ENCODE measurements at places on chromosomes 12 and 14.

DNA sequence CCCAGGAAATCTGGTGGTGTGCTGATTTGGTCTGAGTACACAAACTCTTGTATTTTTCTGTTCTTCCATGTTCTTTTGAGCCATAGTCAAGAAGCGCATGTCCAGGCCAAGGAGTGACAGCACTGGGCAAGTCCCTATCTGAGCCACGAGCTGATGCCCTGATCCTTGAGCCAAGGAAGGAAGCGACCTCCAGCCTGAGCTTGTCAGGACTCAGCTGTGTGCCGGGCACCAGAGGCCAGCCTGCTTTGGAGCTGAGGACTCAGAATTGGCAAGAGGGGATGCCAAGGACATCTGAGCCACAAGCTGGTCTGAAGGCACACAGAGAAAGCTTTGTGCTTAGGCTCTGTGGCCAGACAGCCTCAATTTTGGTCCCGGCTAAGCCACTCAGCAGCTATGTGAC is 52.6 kb downstream of the GALNT16 start:
- no peak for DNase-seq

- DNase-seq: no peak
Measured at GRCh38 chr14:51865953-51866747, 5.7 kb downstream of the GNG2 start.

DNA sequence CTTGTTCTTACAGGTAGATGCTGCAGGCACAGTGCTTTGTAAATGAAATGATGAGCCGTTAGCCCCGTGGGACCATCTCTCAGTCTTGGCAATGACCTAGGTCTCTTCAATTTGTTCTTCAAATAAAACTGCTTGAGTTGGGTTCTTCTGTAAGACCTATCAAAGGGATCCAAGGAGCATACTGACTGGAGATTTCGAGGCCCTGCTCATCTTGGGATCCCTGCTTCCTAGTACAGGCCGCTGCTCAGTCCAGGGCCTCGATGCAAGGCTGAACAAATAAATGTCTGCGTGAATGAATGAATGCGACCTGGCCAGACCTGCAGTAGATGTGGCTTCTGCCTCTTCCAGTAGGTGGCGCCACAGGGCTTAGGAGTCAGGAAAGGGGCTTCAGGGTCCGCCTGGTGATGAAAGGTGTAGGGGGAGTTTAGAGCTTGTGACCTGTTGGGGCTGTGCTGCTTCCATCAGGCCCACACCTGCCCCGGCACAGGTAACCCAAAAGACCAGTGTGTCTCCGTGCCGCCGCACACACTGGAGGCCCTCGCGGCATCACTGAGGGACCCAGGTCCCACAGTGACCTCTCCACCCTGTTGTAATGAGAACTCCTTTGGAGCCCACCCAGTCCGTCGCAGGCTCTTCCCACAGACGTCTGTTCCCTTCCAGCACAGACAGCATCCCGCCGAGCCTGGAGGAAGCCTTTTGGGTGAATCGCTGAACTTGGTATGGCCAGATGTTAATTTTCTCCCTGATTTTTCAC is 4.4 kb downstream of the CACNA1C start:
- DNase-seq: no peak

DNA sequence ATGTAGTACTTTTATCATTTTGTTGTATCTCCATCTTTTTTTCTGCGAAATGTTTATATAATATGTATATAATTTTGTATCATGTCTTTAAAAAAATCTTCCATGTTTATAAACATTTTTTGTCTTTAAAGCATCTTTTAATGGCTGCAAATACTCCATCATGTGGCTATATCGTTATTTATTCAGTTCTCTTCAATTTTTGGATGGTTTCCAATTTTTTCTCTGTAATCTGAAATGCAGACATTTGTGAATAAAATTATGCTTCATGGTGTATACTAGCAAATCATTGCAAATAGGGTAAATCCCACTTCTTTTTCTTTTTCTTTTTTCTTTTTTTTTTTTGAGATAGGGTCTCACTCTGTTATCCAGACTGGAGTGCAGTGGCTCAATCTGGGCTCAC is 54.0 kb downstream of the CPSF2 start:
- DNase-seq: no peak

- DNase-seq: no peak
Measured at GRCh38 chr12:28974166-28974565, 174.9 kb upstream of the FAR2 start.

- DNase-seq: no peak
Measured at GRCh38 chr12:131671871-131672270, 39.0 kb upstream of the SFSWAP start.

DNA sequence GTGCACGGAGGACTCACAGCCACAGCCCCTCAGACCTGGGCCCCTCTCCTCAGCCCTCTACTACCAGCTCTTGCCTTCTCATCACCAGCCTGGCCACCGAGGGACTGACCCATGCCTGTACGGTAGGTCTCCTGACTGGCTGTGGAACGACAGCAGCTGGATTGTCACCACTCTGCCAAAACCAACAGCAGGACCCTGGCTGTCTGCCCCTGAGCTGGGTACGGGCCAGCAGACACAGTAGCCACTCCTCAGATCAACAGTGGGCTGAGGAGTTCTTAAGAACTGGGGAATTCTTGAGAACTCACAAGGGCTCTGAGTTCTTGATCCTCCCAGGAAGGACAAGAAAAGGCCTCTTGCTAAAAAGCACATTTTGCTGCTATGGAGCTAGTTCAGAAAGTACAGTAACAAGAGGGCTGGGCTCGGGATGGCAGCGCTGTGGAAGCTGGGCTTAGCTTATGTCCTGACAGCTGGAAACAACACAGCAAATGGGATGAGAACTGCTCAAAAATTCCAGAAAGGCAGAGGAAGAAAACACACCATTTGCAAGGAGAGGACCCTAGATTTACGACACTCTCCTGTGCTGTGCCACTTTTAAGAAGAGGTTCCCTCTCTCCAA is 176.4 kb downstream of the ANO2 start:
- DNase-seq: no peak

- DNase-seq: no peak
Measured at GRCh38 chr12:120836114-120836684, 68.0 kb downstream of the SPPL3 start.

DNA sequence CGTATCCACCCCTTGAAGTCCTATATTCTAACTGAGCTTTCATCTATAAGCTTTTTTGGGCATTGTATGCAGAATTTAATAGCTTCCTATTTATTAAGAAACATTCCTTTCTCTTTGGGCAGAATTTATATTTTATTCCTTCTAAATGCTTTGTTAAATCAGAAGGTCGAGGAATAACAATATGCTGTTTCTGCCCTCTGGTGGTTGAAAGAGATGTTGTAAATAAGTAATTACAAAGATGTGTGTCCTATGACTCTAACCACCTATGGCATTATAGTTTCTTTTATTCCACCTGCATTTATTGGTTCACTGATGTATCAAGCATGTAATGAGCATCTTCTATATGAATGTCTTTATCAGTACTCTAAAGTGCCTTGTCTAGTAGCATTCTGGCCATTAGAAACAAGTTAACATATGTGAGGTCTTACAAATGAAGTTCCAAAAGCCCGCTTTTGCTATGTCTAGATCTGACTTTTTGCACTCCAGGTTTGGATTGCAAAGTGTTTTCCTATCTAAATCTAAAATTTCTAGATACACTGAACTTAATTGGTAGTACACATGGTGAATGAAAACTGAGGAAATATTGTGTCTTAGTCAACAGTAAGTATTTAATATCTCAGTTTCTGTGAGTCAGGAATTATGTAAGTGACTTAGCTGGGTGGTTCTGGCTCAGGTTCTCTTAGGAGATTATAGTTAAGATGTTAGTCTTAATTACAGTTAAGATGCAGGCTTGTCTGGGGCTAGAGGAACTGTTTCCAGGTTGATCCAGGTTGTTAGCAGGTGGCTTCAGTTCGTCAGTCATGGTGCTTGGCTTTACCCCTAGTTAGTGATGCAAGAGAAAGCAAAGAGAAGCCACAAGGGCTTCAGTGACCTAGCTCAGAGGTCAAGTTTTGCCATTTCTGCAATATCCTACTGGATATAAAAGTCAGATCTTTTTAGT is 57.5 kb downstream of the PLEKHA5 start:
- peak; percentile 44 for DNase-seq

- DNase-seq: peak; percentile 65
Measured at GRCh38 chr12:19712041-19712440, 272.7 kb downstream of the AEBP2 start.

Data from NCI-H226 (cell line).